ENCODE measurements at places on chromosomes 12 and 14.

- DNase-seq: no peak
Measured at GRCh38 chr12:3445119-3445978, 45.7 kb upstream of the PRMT8 start.

DNA sequence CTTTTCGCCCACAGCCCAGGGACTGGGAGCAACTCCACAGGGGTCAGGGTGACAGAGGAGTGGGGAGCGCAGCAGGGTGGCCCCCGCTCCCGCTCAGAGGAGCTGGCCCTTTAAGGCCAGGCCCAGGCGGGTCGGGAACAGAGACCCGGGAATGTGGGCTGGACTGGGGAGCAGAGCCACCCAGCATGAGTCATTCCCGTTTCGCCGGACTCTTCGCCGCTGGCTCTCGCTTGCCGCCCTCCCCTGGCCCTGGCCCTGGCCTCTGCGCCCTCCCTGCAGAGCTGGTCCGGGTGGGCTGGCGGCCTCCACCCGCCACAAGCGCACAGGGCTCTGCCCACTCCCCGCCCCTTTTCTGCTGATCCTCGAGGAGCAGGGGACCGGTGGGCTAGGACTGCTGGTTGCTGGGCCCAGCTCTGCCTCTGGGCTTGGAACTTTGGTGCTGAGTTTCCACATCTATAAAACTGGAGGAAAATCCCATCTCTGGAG, 92.8 kb downstream of the NINJ2 start:
- no peak for DNase-seq

GRCh38 chr12:1919284-1919683, 832 bp upstream of the CACNA2D4 start:
- no peak for DNase-seq

GRCh38 chr12:111757361-111758119, 9.2 kb upstream of the ALDH2 start:
- DNase-seq: no peak

DNA sequence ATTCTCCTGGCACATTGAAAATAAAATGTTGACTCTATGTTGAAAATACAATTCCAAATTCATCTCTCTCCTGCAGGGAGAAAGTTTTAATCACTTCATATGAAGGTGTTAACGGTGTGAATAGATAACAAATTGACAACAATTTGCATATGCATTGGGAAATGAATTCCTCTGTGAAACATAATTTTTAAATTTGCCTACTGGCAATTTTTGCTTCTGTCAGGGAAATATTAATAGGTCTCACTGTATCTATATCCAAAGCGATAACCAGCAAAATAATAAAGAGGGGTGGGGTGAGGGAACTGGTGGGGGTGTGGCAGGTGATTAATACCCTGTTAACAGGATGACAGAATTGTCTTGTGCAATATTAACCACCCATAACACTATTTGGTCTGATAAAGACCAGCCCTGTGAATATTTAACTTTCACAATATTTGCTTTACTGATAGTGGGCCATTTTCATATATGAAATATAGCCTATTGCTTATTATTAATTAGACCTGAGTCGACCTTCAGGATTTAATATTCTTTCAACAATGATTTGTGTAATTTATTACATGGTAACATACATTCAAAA, 239.0 kb upstream of the SSTR1 start:
- no peak for DNase-seq

GRCh38 chr14:95886366-95887056, 9.9 kb downstream of the TUNAR start:
- no peak for DNase-seq

DNA sequence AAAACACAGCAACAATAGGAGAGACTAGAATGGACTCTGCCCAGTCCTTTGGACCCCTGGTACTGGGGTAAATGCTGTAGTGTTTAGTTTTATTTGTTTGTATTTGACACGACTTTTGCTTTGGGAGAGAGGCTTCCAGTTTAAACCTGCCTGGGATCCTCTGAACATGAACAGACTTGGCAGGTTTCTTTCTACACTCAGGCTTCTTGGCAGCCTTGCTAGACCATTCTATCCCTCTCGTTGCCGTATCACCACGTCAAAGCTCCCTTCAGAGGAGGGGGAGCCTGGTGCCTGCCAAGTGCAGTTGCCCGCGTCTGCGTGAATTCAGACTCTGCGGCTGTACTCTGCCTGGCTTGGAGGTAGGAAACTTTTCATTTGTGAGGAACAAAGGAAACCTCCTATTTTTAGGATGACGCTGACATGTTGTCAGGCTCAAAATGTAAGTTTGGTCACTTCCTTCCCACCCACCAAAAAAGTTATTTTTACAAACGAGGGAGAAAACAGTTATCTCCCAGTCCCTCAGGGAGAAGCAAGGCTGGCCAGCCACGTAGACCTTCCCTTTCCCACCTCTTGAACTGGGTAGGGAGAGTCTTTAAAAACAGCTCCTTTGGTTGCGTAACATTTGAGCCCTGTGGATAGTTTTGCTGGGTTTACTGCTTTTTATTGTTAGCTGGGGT, 25.9 kb downstream of the CD9 start:
- DNase-seq: no peak

DNA sequence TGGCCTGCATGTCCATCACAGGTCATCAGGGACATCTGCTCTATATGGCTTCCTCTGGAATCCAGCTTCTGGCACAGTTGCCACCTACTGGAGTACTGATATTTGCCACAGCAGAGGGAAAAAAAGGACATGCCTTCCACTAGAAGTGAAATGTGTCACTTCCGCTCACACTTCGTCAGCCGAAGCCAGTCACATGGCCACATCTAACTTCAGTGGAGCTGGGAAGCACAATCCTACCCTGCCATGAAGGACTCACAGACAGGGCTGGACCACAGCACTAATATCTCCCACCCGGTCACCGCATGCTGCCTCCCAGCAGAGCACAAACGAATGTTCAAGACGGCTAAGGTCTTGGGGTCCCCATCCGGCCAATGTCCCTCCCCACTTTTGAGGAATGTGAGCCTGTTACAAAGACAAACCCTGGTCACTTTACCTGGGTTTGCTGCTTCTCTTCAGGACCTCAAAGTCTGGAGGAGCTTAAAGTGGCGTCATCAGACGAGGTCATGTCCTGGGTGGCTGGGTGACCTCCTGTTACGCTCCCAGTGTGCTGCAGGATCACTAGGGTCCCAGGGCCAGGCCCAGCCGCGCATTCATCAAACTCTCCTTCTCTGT, 98.6 kb downstream of the GCH1 start:
- no peak for DNase-seq

DNA sequence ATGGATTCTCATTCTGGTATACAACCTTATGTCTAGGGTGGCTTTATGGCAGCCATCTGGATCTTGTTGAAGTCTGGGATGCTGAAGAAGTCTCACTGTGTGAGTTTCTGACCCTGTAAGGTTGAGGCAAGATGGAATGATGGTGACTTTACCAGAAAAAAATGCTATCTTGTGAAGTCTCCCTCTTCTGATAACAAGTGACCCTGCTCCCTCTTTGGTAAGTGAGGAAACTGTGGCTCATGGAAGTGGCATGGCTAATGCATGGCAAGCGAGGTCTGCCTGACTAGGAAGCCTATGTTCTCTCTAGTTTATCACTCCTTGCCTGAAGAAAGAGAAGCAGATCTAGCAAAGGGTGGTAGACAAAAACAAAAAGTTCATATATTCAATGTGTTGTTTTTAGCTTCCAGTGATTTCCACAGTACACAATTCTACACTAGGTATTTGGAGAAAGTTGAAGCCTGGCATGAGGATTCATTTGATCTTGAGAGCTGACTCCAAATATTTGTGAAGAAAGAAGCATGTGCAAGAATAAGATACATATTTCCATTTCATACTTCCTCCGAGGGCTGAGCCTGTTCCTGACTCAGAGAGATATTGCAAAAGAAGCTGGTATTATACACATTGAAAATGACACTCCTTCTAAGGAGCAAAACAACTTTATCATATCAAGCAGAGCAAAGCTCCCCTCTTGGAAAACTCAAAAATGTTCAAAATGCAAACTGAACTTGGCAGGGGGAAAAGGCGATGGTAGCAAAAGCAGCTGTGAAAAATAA, 63.6 kb downstream of the HELB start:
- no peak for DNase-seq

- no peak for DNase-seq
Measured at GRCh38 chr12:110874351-110874750, 27.6 kb downstream of the CCDC63 start.

- no peak for DNase-seq
Measured at GRCh38 chr12:69987579-69988091, 162.6 kb downstream of the MYRFL start.

GRCh38 chr12:121580959-121581685, at the start of gene KDM2B:
Gene KDM2B (minus strand): TSS chr12:121581023. CDS start chr12:121580911, 112 bp downstream.
- DNase-seq: no peak

DNA sequence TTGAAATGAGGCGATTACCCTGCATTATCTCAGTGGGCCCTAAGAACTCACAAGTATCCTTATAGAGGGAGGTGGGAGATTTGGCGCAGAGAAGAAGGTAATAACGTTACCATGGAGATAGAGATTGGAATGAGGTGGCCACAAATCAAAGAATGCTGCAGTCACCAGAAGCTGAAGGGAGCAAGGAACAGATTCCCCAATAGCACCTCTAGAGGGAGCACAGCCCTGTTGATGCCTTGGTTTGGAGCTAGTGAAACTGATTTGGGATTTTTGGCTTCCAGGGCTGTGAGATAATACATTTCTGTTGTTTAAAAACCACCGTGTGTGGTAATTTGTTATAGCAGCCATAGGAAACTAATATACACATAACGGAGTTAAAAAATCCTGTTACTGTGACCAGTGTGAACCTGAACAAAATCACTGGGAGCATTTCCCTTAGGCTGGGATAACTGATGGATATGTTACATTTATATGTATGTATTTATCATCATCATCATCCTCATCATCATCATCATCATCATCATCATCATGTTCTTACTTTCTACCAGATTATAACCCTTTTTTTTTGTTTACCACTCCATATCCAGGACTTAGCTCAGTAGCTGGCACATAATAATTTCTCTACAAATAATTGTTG, 100.3 kb downstream of the LIN7A start:
- DNase-seq: no peak

DNA sequence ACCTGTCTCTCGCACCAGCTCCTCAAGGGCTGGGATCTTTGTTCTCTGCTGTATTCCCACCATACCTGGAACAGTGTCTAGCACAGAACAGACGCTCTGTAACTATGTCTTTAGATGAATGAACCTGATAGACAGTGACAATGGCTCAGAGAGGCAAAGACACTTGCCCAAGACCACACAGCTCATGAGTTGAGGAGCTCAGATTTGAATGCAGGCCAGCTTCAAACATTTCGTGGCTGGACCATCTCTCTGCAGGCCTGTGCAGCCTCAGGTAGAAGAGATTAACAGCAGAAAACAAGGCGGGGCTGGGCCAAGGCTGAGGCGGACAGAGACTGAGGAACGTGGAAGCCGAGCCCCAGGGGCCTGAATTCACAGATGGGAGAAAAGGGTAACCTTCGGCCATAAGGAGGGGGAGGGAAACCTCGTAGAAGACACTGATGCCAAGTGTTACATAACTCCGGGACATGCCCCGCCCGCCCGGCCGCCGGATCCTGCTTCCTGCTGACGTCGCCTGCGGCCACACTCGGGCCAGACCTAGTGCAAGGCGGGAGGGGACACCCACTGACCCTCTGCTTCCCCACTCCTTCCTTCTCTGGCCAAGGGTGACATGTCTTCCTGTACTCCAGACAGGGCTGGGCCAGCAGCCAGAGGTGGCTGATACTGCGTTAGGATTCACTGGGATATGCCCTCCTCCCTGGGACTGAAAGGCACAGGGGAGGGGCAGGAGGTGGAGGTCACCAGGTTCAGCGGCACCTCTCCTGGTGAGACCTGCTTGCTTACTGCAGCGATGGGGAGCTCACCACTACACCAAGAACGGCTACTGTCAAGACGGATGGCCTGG, 86.8 kb downstream of the RFLNA start:
- no peak for DNase-seq

DNA sequence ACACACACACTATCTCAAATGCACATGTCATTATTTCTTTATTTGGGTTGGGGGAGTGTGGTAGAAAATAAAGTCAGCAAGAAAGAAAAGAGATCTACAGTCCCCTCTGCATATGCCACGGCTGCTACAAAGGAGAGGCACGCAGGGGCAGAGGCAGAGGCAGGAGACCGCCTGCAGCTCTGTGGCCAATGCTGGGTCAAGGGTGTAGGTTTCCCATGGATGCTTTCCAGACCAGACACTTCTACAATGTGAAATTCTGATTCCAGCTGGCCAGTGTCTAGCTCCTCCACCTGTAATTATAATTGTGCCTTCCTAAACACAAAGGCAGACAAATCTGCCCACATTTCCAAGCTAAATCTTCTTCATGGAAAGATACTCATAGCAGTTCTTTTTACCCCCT, 19.2 kb downstream of the VPS37B start:
- DNase-seq: no peak

Measured in stimulated activated CD8-positive, alpha-beta memory T cell treated with anti-CD3 and anti-CD28 coated beads, Interleukin-2, amount 100 ng/mL, for 1 hour (primary cell).